ENCODE measurements at places on chromosomes 12 and 14.

DNA sequence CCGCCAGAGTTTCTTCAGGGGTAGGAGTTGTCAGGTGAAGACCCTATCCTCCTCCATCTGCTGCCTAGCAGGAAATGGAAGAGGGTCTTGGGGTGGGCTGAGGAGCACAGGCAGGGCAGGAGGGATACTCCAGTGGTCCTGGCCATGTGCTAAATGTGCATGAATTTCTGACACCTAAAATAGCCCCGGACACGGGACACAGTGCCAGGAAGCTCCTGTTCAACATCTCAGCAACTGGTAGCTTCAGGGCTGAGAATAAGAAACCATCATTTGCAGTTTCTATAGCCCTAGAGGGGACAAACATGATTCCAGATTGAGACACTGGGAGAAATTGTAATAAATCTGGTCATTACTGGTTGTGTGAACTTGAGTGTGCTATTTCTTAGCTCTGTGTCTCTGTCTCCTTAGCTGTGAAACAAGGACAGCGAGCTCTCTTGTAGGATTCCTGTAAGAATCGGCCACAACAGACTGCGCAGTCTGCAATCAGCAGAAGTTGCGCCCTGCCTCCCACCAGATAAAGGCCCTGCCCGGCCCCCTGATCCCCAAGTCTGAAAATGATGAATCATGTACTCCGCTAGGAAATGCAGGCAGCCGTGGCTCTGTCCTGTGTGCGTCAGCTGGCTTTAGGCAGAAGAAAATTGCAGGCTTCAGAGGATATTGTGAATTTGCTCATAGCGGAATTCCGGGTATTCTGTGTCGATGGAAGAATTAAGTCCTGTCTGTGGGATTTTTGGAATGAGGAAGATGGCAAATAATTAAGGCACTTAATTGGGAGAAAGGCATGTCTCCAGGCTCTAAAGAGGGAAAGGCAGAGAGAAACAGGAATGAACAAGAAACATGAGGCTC, 35.2 kb upstream of the MEG3 start:
- DNase-seq, result no peak

GRCh38 chr12:122672515-122672914, 30.6 kb downstream of the HCAR2 start:
- no peak for DNase-seq

GRCh38 chr12:123732251-123732650, 20.1 kb downstream of the ATP6V0A2 start:
- DNase-seq, result no peak

DNA sequence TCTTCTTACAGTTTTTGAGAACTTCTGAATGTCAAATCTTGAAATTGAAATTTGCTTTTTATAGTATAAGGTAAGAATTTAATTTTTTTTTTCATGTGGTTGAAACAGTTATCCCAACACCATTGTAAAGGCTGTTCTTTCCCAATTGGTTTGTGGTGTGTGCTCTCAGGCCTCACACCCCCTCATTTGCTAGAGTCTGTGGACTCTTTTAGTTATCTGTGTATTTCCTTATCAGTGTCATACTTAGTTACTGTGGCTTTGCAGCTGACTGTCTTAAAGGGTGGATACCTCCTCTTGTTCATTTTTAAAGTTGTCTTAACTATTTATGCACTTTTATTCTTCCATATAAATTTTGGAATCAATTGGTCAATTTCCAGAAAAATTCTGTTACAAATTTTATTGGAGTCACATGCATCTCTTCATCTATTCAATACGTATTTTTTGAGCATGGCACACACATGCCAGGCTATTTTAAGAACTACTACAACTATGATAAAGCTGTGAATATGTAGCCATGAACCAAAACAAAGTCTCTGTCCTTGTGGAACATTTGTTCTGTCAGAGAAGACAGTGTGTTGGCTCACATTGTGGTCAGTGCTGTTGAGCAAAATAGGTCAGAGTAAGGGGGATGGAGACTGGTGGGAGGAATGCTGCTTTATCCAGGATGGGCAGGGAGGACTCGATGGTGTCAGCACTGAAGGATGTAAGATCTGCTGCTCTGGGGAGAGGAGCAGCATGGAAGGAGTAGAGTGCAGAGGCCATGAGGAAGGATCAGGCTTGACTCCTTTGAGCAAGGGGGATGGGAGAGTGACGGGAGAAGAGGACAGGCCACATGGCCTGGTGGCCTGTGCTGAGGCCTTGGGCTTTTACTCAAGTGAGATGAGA, 24.1 kb downstream of the FGF23 start:
- no peak for DNase-seq

- DNase-seq, result no peak
Observed at GRCh38 chr12:120762086-120762485, 36.5 kb downstream of the ACADS start.

DNA sequence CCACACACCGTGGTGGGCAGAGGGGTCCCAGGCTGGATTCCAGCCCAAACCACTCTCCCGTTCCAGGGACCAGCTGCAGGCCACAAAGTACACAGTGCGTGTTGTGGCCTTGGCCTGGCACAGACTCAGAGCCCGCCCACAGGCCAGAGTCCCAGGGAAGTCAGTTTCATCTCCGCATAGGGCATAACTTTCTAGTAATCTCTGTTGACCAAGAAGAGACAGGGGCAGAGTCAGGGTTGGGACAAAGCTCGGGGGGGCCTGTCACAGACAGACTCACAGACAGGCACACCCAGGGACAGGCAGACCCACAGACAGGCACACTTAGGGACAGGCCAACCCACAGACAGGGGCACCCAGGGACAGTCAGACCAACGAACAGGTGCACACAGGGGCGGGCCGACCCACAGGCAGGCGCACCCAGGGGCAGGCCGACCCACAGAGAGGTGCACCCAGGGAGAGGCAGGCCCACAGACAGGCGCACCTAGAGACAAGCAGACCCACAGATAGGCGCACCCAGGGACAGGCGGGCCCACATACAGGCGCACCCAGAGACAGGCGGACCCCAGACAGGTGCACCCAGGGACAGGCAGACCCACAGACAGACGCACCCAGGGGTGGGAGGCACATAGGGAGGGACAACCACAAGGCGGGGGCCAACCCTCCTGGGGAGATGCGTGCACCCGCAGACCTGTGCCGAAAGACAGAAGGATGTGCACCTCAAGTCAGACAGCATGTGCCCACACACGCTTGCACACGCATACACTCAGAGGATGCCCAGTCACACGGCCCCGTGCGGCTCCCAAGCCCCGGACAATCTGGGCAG, 323.3 kb upstream of the RTL1 start:
- DNase-seq, result no peak

GRCh38 chr12:95017482-95017881, 14.0 kb upstream of the NDUFA12 start:
- DNase-seq, result no peak
